ENCODE measurements at places on chromosomes 12 and 14.

GRCh38 chr14:99514552-99515300, 33.5 kb downstream of the CCNK start:
- no peak for DNase-seq
- no peak overlapping the region for H3K4me3 ChIP-seq
- no peak overlapping the region for H3K27ac ChIP-seq
- H3K4me1 ChIP-seq: no peaks in the 10 kb centered on the region
- no peaks in the 10 kb centered on the region for H3K27me3 ChIP-seq

DNA sequence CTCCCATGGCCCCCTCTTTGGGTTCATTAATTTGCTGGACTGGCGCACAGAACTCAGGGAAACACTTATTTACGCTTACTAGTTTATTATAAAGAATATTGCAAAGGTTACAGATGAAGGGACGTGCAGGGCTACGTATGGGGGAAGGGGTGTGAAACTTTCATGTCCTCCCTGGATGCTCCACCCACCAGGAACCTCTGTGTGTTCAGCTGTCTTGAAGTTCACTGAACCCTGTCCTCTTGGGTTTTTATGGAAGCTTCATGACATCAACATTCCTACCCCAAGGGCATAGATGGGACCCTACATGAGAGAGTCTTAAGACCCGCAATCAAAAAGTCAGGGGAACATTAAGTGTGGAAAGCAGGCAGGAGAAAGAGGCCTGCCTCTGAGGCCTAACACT, 58.1 kb downstream of the ADIPOR2 start:
- H3K27ac ChIP-seq: no peak overlapping the region
- no peak for DNase-seq
- no peaks in the 10 kb centered on the region for H3K4me1 ChIP-seq
- peaks cover 7% of the 10 kb centered on the region for H3K36me3 ChIP-seq
- no peaks in the 10 kb centered on the region for H3K27me3 ChIP-seq

DNA sequence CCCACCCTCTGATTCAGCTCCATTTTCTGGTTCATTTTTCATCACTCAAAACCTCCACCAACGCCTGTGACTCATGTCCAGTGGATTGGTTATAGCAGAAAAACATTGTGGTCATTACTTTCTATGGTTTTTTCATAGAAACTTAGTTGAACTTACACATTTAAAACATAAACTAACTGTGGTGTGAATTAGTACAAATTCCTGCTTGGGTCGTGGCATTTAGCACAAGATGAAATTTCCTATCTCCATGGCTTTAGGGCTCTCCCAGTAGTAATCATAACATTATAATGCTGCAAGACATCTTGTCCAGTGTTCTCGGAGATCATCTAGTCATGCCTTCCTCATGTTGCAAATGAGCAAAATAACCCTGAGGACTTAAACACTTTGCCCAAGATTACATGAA, 7.1 kb downstream of the RNASE7 start:
- no peaks in the 10 kb centered on the region for H3K36me3 ChIP-seq
- H3K4me3 ChIP-seq: no peak overlapping the region
- H3K4me1 ChIP-seq: peaks cover 8% of the 10 kb centered on the region
- no peak for DNase-seq

DNA sequence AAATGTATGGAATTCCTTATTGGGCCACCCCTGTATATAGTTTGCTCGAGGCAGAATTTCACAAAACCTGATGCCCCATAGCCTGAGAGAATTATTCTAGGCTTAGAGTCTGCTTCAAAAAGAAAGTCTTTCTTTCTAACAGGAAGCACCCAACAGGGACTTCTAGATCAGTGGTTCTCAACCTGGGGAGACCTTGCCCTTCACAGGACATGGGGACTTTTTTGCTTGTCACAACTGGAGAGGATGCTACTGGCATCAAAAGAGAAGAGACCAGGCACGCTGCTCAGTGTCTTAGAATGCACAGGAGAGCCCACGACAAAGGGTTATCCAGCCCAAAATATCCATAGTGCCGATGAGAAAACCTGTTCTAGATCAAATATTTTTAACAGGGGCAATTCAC, 18.9 kb downstream of the WSB2 start:
- H3K27ac ChIP-seq: no peak overlapping the region
- H3K4me1 ChIP-seq: no peaks in the 10 kb centered on the region
- DNase-seq: no peak

GRCh38 chr14:75306927-75307699, 28.5 kb downstream of the FOS start:
- H3K27ac ChIP-seq: no peak overlapping the region
- DNase-seq: no peak
- no peaks in the 10 kb centered on the region for H3K36me3 ChIP-seq
- H3K4me3 ChIP-seq: no peak overlapping the region
- no peaks in the 10 kb centered on the region for H3K27me3 ChIP-seq

DNA sequence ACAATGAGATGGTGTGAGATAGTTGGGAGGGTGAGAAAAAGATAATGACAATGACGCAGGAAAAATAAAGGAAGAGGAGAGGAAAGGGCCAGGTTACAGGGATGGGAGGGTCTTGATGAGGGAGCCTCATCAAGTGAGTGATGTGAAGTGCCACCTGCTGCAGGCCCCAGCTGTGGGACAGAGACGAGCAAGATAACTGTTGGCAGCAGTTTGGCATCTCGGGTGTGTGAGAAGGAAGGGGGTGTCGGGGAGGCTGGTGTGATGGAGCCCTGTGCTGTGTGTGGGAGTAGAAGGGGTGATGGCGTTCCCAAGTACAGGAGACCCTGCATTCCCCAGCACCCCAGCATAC, 11.4 kb upstream of the TAC3 start:
- DNase-seq: no peak
- H3K27me3 ChIP-seq: no peaks in the 10 kb centered on the region
- peaks cover 15% of the 10 kb centered on the region for H3K4me1 ChIP-seq
- no peaks in the 10 kb centered on the region for H3K36me3 ChIP-seq
- H3K27ac ChIP-seq: no peak overlapping the region
- no peak overlapping the region for H3K4me3 ChIP-seq

- no peak overlapping the region for H3K27ac ChIP-seq
- peaks cover 18% of the 10 kb centered on the region for H3K4me1 ChIP-seq
- no peak overlapping the region for H3K4me3 ChIP-seq
- no peaks in the 10 kb centered on the region for H3K36me3 ChIP-seq
- no peaks in the 10 kb centered on the region for H3K27me3 ChIP-seq
These were observed 16.2 kb upstream of the PLEKHG3 start for GRCh38 chr14:64688031-64688430.

DNA sequence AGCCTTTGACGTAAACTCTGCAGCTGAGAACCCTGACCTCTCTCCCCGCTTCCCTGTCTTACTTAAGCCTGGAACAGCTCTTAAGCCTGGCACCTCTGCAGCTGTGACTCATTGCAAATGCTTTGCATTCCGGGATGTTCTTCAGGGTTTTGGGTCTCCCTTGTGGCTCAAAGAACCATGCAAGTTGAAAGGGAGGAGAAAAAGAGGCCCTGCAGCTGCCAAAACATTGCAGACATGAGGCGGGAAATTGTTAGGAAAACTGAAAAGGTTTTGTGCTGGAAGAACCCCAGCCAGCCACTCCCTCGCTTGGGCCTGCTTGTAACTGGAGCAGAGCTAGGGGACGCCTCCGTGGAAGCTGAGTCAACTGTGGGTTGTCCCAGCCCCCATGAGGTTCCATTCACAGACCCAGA, 60.2 kb upstream of the FERMT2 start:
- no peaks in the 10 kb centered on the region for H3K36me3 ChIP-seq
- no peak for DNase-seq
- H3K4me1 ChIP-seq: no peaks in the 10 kb centered on the region
- no peak overlapping the region for H3K4me3 ChIP-seq
- H3K27ac ChIP-seq: no peak overlapping the region
- H3K27me3 ChIP-seq: no peaks in the 10 kb centered on the region

GRCh38 chr12:98939350-98939749, 294.3 kb downstream of the APAF1 start:
- DNase-seq: no peak
- H3K27me3 ChIP-seq: no peaks in the 10 kb centered on the region
- H3K4me1 ChIP-seq: no peaks in the 10 kb centered on the region
- no peak overlapping the region for H3K4me3 ChIP-seq
- no peak overlapping the region for H3K27ac ChIP-seq

DNA sequence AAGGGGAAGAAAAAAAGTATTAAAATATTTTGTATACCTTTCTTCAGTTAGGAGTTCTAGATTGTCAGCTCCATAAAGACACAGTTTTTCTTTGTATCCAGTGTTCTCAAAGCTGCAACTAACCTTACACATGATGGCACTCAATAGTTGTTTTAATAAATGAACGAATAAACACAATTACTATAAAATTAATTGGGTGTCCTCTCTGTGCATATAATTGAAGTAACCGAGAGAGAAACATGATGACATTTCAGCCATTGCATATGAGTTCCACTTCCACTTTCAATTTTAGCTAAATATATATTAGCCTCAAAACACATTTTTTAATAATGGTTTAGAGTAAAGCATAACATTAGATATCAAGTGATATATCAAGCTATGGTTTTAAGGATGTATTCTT, 671.2 kb downstream of the LRFN5 start:
- H3K27me3 ChIP-seq: no peaks in the 10 kb centered on the region
- H3K4me1 ChIP-seq: no peaks in the 10 kb centered on the region
- H3K27ac ChIP-seq: no peak overlapping the region
- no peak overlapping the region for H3K4me3 ChIP-seq
- DNase-seq: no peak

DNA sequence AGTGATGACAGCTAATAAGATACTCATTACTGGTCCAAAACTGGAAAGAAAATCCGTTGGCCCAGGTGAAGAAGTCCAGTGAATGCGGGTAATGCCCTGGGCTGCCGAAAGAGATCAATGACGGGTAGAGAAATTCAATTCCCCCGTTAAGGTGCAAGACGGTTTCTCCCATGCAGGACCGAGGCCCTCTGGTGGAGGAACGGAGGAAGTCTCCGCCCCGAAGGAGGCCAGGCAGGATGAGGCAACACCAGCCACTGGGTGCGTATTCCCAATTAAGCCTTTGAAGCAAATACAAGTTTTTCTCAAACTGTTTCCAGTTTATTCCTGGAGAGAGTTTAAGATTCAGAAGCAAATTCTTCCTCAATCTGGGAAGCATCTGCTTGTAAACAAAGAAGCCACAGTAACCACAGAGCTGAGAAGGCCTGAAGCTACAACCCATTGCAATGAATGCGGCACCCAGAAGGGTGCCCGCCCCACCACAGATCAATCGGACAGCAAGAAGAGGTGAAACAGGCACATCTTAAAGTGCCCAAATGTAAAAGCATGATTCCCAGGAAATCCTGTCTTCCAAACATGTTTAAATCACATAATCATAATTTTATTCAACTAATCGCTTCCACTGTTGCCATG, 118.5 kb downstream of the TTC7B start:
- no peaks in the 10 kb centered on the region for H3K27me3 ChIP-seq
- no peaks in the 10 kb centered on the region for H3K4me1 ChIP-seq
- no peaks in the 10 kb centered on the region for H3K36me3 ChIP-seq
- DNase-seq: peak; percentile 46
- no peak overlapping the region for H3K4me3 ChIP-seq

GRCh38 chr14:105026033-105026785, 5.3 kb upstream of the CDCA4 start:
- no peaks in the 10 kb centered on the region for H3K27me3 ChIP-seq
- H3K27ac ChIP-seq: peak overlapping the region; percentile 33
- H3K4me1 ChIP-seq: peaks cover 12% of the 10 kb centered on the region

GRCh38 chr12:118346895-118347294, 25.8 kb downstream of the TAOK3 start:
- H3K4me1 ChIP-seq: no peaks in the 10 kb centered on the region
- no peaks in the 10 kb centered on the region for H3K27me3 ChIP-seq
- DNase-seq: no peak
- no peak overlapping the region for H3K4me3 ChIP-seq
- H3K36me3 ChIP-seq: no peaks in the 10 kb centered on the region

DNA sequence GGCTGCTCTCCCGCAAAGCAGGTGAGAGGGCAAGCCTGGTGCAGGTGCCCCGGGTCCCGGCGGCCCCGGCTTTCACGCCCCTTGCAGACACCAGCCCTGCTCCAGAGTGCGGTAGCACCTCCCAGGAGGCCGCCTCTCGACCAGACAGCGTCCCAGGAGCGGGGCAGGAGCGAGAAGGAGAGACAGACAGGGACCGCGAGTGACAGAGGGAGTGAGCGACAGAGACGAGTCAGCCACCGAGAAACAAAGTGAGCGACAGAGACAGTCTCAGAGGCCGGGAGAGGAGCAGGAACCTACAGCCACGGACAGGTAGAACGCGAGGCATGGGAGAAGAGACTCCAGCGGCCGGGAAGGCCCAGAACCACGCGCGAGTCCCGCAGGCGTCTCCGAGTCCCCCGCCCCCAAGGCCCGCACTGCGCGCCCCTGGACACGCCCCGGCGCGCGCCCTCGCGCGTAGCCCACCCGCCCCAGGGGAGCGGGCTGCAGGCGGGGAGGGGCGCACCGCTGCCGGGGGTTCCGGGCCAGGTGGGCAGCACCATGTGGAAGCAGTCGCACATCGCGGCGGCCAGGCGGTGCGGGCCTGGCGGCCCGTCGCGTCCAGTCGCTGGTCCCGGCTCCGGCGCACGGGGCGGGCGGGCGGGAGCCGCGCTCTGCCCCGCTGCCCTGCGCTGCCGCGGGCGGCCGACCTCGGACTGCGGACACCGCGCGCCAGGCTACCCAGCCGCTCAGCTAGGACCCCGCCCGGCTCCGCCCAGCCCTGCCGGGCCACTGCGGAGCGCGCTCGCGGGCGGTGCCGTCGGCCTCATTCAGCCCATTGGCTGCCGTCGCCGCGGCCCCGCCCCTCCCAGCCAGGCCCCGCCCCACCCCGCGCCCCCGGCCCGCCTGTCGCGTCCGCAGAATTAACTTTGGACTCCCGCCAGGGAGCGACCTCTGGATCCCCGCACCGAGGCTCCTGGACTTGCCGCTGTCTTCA, at the start of gene AHNAK2:
Gene AHNAK2 (minus strand): TSS at position 694 of the 973 bp plus-strand sequence. CDS start 137 bp downstream, at position 557.
- peak; percentile 42 for DNase-seq
- H3K4me3 ChIP-seq: peak within 1 kb of the TSS; percentile 44
- peaks cover 13% of the 10 kb centered on the region for H3K4me1 ChIP-seq
- peaks cover 18% of the 10 kb centered on the region for H3K27me3 ChIP-seq
- H3K36me3 ChIP-seq: no peaks in the 10 kb centered on the region

- peaks cover 12% of the 10 kb centered on the region for H3K4me1 ChIP-seq
- H3K36me3 ChIP-seq: no peaks in the 10 kb centered on the region
- no peak overlapping the region for H3K27ac ChIP-seq
- DNase-seq: no peak
- no peak overlapping the region for H3K4me3 ChIP-seq
These were observed 390.3 kb downstream of the ZFP36L1 start for GRCh38 chr14:68402525-68403101.

DNA sequence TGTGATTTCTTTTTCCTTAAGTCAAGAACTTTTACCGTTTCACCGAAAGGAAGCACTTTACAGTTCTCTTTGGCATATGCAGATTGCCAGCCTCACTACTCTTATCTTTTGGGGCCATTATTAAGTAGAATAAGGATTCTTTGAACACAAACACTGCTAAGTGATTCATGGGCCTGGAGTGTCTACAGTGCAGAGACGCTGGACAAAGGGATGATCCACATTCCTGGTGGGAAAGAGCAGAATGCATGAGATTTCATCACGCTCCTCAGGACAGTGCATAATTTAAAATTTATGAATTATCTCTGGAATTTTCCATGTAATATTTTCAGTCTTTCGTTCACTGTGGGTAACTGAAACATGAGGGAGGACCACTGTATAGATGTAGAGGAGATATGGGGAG, 90.2 kb downstream of the TTLL5 start:
- no peak overlapping the region for H3K4me3 ChIP-seq
- no peaks in the 10 kb centered on the region for H3K4me1 ChIP-seq
- H3K27me3 ChIP-seq: no peaks in the 10 kb centered on the region
- DNase-seq: no peak
- peaks cover 17% of the 10 kb centered on the region for H3K36me3 ChIP-seq
